ENCODE measurements at places on chromosomes 6 and 20. TPM values are rescaled to one million over a fixed set of nuclear protein-coding genes. Genes with fewer than 3 reads are reported as not detected.

GLP1R gene
- total RNA-seq, result not detected

EPB41L1 gene
- 14.1 TPM for total RNA-seq

CYP24A1 gene
- 0.60 TPM for total RNA-seq

RPS6KA2 gene
- 96.3 TPM for total RNA-seq

SIRPA gene
- 6.0 TPM for total RNA-seq

CD83 gene
- 0.45 TPM for total RNA-seq

MRPL18 gene
- 79.1 TPM for total RNA-seq

NR2E1 gene
- total RNA-seq, result not detected
